Right cardiac atrium (tissue), 5 donors: ENCODE measurements at places on chromosomes 2 and 18.

DNA sequence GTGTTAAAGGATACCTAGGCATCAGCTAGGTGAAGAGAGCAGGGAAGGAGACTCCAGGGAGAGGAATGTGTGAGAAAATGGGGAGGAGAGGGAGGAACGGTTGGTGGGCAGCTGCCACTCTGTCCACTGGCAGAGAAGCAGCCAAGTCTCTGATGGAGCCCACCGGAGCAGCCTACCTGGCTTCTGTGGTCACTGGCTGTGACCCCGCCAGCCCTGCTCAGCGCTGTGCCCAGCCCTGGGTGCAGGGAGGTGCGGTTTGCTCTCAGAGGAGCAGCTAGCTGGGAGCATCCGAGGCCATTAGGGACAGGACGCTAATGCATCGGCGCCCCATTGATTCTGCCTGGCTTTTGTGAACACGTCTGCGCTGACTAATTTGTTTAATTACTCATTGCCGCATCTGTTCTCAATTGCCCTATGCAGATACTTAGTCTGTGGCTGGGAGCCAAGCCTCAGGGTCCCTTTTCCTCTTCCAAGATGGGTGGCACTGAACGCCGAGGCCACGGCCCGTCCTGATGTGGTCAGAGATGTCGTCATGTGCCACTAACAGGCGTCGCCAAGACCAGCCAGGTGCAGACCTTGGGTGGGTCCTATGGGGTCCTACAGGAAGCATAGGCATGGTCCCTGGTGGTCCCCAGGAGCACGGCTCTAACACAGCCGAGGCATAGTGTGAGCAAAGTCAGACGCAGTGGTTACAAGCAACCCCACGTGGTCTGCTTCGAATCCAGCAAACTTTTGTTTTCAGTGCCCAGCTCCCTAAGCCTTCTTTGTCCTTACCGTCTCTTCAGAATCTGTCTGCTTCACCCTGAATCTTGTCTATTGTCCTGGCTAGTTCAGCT, 82.0 kb downstream of the RRM2 start:
- no peak for DNase-seq

- DNase-seq, result no peak
Observed at GRCh38 chr2:110818767-110819481, 86.6 kb downstream of the ACOXL start.

DNA sequence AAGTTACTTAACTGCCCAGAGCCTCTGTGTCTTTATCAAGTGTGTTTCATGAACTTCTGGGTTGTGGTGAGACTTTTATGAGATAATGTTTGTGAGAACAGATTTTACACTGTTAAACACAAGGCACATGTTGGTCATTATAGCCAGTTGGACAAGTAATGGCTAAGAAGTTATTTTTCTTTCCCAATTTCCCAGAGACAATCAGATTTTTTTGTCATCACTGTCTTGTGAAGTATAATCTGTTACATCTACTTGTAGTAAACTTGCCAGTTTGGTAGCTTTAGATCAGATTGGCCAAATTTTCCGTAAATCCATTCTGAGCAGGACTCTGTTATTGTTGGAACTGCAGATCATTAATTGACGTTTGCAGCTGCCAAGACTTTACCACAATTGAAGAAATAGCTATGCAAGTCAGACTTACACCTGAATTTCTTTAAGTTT, 838.8 kb downstream of the SLC4A3 start:
- DNase-seq, result no peak

- no peak for DNase-seq
Observed at GRCh38 chr2:669323-669722, 7.9 kb downstream of the TMEM18 start.

DNA sequence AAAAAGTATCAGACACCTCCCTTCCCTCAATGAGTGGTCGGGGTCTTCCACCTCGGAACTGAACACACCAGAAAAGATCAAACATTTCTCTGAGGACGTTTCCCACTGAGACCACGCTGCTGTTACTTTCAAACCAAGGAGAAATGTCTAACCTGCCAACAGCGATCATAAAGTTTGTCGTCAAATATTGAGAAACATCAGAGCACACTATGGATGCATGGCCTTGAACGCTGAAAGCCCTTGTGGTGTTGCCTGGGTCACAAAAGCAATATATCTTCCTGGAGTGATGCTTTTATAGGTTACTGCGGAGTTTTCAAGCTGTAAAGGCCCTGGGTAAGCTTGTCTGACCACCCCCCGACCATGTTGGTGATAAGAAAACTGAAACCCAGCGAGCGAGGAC, 70.2 kb upstream of the ID2 start:
- no peak for DNase-seq

GRCh38 chr2:103656558-103656957, 894.7 kb downstream of the TMEM182 start:
- no peak for DNase-seq

GRCh38 chr2:206442474-206442832, 879 bp upstream of the ADAM23 start:
- no peak for DNase-seq
